ENCODE measurements at places on chromosomes 1 and 21.

DNA sequence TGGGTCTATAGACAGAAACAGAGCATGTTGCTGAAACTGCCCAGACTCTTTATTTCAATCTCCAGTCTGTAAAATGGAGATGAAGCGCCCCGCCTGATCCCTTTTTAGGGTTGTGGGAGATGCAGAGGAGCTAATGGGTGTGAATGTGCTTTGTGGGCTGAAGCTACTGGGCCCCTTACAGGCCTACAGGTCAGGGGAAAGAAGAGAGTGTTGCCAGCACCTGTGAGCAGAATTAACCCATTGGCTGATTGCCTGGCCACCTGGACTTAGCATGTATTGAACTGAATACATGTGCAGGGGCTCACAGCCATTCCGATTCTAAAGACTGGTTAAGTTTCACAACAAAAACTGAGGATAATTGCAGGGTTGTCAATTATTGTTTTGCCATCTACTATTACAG is 13.9 kb upstream of the ATF3 start:
- no peak for DNase-seq

- no peak for DNase-seq
Measured at GRCh38 chr1:40495315-40495903, 13.2 kb upstream of the EXO5 start.

DNA sequence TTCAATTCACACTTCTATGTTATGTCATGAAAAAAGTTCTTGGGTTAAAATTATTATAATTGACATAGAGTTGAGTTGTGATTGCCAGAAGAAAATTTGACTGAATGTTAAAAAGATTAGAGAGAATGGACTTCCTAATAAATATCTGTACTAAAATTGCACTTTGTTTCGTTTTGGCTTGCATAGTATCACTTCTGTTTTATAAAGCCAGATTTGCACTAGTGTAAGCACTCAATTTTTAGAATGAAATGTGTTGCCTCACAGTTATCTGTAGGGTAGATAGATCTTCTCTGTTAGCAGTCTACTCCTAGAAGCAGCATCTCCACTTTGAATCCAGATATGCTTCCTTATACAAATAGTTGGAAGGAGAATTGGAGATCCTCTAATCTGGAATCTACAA is 95.2 kb upstream of the MPC2 start:
- DNase-seq, result no peak

GRCh38 chr1:231544943-231545592 is 16.6 kb downstream of the TSNAX start:
- DNase-seq, result no peak

- no peak for DNase-seq
Measured at GRCh38 chr1:153190373-153190772, 12.9 kb upstream of the LELP1 start.

- no peak for DNase-seq
Measured at GRCh38 chr1:232538943-232539302, 91.0 kb downstream of the SIPA1L2 start.

- DNase-seq, result no peak
Measured at GRCh38 chr1:59026472-59026948, 242.7 kb upstream of the JUN start.

DNA sequence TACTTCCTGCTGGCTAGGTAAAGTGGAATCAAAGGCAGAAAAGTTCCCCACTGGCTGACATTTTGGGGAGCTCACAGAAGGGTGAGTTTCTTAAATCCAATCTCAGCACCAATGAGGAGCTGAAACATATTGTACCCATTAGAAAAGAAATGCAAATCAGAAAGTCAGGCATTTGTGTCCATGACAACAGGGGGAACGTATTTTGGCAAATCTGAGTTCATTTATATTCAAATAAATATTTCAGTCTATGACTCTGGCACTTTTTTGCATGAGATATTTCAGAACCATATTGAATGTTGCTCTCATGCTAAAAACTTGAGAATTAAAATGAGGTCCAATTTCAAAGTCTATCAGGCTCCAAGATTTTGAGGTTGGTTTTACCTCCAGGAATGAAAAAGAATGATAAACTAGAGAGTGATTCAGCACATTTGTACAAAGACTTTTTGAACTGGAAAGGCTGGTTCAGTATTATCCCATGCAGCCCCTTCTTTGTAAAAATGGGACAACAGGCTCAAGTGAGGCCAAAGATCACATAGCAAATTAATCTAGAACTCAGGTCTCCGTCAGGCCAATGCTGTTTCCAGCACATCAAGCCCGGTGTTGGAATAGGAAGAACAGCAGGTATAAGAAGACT is 202.2 kb downstream of the RRAGC start:
- DNase-seq, result no peak

GRCh38 chr1:55171694-55172093 is 43.5 kb downstream of the USP24 start:
- DNase-seq, result no peak

- DNase-seq, result no peak
Measured at GRCh38 chr1:31441558-31441957, 28.5 kb downstream of the SERINC2 start.

DNA sequence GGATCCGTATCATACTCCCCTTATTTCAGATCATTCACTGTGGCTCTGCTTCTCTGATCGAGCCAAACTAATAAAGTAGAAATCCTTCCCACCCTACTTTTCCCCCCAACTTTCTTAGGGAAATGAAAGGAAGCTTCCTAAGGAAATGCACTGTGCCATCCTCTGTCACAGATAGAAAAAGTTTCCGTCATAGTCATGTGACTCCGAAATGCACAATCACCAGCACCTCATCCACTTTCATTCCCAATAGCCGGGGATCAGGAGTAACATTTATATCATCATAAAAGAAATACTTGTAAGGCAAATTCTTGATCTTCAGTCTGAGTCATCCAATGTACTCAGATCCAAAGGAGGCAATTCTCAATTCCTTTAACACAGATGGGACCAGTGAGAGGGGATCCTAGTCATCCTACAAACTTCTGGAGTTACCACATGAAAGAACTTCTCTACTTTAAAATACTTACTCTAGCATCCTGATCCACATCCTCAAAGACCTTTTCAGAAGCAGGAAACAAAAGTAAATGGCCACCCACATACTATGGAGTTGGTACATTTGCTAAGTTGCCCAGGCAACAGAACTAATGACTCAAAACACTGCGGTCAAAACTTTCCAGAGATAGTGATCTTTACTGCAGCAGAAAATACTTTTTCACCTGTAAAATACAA is 97.8 kb upstream of the ZC3H11B start:
- no peak for DNase-seq

- DNase-seq, result no peak
Measured at GRCh38 chr1:159823406-159823805, 3.3 kb upstream of the SLAMF8 start.

GRCh38 chr1:160022330-160023310 is 9.2 kb downstream of the PIGM start:
- no peak for DNase-seq

GRCh38 chr1:243580072-243580471 is 270.0 kb downstream of the AKT3 start:
- DNase-seq, result no peak
